ENCODE measurements at places on chromosomes 6 and 20. TPM values are rescaled to one million over a fixed set of nuclear protein-coding genes. Genes with fewer than 3 reads are reported as not detected.

Gene MLN
- total RNA-seq: not detected

Gene KIF6
- 0.49 TPM for total RNA-seq

Gene RIPOR2
- 25.6 TPM for total RNA-seq

Gene CCN2
- total RNA-seq: 229 TPM

Gene MYL9
- 410 TPM for total RNA-seq

Gene TREML1
- total RNA-seq: 2.5 TPM

Gene NKAIN4
- not detected for total RNA-seq

Gene MARCKS
- total RNA-seq: 73.4 TPM

Data from upper lobe of right lung (tissue), 1 donor.